ENCODE measurements at places on chromosomes 5 and 9.
A peak's percentile ranks its signal among the peaks of the same experiment; 100 is the strongest.

DNA sequence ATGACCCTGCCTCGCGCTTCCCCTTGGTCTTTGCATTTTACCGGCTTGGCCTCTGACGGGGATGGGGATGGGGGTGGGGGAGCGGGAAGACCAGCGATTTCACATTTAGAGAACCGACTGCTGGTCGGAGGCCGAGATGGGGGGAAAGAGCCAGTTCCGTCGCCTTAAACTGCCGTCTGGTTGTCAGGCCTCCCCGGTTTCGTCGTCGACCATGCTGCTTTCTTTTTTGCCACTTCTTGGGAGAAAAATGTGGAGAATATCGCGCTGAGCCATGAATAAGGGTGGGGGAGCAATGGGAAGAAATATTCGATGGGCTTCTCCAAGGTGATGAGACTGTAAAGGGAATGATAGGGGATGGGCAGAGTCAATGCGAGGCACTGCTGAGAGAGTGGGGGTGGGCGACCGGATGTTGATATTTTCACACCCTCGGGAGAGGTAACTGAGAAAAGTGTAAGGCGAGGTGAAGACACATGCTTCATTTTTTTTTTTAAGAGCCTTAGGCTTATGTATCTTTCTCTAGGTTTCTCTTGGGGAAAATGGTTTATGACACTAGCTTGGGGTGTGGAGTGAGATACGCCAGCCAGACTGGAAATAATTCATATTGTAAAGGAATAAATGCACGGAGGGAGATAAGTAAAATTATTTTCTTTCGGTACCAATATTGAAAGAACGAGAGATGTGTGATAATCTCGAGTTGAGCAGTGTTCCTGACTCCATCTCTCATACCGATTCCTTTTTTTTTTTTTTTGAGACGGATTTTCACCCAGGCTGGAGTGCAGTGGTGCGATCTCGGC, 1.1 kb downstream of the KIF2A start:
- no peak for DNase-seq

DNA sequence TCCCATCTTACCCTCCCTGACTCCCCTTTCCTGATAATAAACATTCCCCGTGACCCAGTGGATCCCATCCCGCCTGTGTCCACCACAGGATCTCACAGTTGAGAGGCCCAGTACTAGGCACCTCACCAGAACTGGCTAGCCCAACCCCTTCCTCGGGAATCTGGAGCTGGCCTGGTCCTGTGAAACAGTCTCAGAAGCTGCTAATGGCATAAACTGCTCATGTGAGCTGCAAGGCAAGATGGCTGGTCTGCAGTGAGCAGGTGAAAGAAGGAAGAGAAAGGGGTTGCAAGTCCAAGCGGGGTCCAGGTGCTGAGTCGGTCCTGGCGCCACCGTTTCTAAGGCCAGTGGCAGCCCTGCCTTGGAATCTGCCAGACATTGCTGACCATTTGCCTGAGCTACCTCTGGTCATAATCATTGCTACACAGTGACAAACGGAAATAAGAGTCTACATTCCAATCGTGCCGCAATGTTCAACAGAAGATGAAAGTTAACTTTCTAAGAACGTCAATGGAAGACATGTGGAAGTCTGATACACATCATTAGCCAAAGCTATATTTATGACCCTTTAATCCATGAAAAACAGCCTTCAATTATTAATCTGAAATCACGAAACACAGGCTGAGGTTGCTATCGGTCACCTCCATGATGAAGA, 33.7 kb downstream of the DNAH5 start:
- no peak for DNase-seq

- DNase-seq: no peak
Observed at GRCh38 chr9:31590091-31590490, 794.4 kb upstream of the ACO1 start.

GRCh38 chr5:53481159-53481886, 894 bp downstream of the FST start:
- DNase-seq: no peak

DNA sequence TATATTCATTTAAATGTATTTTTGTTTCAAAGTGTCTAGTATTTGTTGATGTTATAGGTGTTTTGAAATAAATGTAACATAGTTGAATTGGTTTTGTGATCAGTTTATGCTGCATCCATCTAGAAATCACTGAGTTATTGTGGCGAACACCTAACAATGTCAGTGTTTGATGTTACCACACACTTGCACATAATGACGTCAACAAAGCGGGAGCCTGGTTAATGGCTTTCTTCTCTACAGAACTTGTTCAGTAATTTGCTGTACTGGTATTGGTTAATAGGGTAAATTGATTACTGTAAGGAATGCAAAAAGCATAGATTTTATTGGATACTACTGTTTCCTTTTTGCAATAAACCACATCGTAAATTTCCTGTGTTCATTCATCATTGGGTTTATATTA, 133.0 kb downstream of the ATG10 start:
- DNase-seq: no peak

DNA sequence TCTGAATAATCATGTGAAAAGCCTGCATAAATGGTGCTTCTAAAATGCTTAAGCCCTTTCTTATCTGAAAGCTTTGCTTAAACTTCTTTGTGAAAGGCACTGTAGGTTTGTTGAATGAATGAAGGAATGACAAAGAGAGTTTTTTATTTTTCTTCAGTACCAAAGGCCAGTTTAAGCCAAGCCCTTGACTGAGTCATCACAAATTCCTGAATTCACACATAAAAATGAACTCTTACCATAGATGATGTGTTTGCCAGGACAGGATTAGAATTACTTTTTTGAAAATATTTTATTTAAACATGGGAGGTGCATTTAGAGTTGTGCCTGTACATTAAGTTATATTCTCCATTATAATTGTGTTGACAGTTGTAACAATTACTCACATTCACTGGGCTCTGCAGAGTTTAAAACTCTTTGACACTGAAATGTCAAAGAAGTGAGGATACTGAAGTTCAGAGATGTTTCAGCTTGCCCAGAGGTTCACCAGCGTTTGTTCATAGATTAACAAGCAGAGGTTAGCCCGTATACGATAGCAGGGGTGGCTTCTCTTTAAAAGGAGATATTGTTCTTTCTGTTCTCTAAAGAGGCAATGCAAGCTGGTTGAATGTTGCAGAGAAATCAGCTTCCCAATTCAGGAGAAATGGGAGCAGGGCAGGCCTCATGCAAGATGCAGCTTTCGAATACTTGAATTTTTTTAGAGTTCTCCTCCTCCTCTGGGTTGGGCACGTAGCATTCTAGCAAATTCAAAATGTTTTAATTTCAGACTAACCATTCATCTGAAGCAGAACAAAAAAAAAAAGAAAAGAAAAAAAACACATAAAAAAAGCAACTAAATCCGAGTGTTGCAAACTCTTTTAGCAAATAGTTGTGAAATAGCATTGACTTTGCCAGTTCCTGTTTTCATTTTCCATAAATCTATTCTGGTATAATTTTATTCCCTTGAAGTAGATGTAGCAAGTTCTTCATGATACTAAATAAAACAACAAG, 358.7 kb upstream of the KLF4 start:
- no peak for DNase-seq

DNA sequence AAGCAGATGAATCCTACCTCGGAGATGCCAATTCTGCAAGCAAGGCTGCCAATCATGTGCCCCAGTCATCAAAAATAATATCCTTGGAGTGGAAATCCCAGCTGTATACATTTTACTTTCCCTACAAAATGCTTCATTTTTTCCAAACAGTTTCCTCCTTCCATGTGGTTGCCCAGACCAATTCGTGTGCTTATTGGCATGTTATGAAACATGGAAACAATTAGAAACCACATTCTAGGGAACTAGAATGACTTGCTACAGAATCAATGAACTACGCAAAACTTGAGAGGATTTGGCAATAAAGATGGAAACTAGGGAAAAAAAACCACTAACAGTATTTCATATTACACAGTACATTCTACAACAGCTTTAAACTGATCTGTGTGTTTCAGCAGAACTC, 584.5 kb upstream of the DMAC1 start:
- DNase-seq: no peak

DNA sequence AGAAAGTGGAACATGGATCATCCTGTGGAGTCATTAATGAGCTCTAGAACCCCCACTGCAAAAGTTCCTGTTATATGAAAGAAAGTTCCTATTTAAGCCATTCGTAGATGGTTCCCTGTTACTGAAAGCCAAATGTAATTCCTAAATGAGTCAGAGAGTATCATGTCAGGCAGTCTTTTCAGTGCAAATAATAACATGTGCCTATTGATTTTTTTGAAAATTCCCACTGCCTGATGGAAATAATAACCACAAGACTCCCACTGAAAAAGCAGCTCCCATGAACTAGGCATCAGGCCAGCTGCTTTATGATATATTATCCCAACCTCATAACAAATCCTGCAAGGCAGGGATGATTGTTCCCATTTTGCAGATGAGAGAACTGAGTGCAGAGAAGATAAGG, 217.2 kb downstream of the DAB2IP start:
- DNase-seq: no peak

DNA sequence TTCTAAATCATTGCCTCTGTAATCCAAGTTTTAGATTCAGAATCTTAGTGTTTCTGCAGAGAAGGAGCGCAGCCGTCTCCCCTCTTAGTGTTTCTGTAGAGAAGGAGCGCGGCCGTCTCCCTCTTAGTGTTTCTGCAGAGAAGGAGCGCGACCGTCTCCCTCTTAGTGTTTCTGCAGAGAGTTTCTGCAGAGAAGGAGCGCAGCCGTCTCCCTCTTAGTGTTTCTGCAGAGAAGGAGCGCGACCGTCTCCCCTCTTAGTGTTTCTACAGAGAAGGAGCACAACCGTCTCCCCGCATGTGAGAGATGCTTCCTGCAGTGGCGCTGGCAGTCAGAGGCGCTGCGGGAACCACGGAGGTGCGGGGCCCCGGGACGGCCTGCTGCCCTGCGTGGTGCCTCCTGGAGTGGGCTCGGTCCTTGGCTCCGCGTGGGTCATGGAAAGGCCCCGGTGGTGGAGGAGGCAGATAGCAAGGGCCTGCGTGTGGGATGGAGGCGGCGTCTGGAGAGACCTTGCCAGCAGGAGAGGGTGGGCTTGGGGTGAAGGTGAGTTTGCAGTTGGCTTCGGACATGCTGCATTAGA, 10.9 kb downstream of the CEP72 start:
- DNase-seq: no peak

- no peak for DNase-seq
Observed at GRCh38 chr9:136045595-136046553, 49.2 kb downstream of the NACC2 start.

- no peak for DNase-seq
Observed at GRCh38 chr5:138696501-138696900, 56.7 kb upstream of the CTNNA1 start.

DNA sequence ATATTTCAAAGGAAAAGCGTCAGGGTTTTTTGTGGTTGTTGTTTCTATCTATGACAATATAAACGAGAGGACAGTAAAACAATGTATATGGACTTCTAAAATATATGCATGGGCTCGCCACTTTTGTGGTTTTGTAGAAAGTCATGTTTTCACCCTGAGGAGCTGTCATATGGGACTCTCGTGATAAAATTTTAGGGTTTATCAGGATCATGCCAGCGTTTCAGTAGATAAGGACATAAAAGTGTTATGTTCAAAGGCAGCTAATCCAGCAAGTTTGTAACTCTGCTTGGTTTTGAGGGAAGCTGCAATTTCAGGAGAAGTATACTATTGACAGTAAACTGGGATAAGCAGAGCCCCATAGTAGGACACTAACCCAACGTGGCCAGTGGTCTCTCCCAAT, 120.3 kb downstream of the CDC42SE2 start:
- DNase-seq: no peak

- DNase-seq: peak; percentile 14
Observed at GRCh38 chr5:141814064-141814964, 63.9 kb downstream of the PCDH1 start.

DNA sequence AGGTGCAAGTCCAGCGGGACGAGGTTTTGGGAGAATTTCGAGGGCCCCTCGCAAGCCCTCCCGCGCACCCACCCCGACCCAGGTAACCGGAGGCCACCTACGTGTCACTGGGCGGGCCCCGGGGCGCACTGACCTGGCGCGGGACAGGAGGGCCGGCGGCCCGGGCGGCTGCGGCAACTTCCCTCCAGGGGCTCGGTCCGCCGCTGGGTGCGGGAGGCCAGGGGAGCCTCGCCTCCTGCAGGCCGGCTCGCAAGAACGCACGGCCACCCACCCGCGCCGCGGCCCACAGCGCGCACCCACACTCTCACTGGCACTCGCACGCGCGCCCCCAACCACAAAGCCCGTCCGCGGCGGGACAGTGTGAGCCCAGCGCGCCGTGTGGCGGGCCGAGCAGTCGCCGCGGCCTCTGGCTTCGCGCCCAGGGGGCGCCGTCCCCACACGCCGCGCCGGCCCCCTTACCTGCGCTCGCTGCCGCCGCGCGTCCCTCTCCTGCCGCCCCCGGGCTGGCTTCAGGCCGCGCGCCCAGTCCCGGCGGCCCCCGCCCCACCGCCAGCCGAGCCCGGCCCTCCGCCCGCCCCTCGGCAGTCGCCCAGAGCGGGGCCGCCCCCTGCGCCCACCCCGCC, 451 bp downstream of the LPAR1 start:
- DNase-seq: no peak

DNA sequence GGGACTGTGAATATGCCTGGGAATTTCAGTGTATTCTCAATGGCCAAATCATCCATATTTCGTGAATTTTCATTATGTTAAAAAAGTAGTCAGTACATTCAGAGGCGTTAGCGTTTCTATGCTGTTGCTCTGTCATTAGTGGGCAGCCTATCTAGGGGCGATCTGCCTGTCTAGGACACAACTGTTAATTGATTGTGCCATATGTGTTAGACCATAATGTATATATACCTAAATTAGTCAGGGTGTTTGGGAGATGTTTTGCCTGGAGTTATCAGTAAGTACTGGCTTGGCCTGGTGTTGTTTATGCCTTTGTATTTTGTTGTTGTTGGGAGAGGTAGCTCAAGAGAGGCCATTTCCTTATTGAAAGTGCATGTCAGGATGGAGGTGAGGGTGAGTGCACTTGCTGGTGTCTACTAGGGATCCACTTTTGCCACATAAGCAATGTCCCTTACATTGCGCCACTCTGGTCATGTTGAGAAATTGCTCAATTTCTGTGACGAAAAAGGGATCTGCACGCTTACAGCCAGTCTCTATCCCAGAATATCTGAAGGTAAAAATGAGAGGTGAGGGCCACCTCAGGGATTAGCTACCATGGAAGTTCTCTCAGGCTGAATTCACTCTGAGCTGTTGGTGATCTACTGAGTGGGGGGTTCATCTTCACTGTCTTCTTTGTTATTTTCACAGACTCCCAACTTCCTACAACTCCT, 123.3 kb downstream of the ST8SIA4 start:
- DNase-seq: no peak

- DNase-seq: no peak
Observed at GRCh38 chr9:138080979-138081378, 203.4 kb downstream of the CACNA1B start.

GRCh38 chr5:79535477-79536192, 21.7 kb upstream of the HOMER1 start:
- DNase-seq: no peak

DNA sequence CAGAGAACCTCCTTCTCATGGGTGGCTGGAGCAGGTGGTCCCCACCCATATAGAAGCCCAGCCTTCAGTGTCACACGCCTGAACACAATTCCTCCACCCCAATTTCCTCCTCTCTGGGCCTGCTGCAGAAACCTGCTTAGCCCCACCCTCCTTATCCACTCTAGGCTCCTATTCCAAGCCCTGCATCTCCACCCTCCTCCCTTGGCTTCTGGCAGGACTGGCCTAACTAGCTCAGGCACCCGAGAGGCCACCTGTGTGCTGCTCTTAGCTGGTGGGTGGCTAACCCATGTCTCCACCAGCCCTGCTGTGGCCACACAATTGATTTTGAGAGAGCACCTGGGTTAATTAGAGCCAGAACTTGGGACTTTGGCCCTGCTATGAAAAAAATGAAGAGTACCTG, 77.3 kb upstream of the ATP10B start:
- no peak for DNase-seq

- DNase-seq: no peak
Observed at GRCh38 chr5:113371721-113372196, 63.0 kb downstream of the TSSK1B start.

All from NCI-H2227 treated with DMSO at 0.1 percent for 48 hours (cell line).